Diencephalon (tissue), 1 donor: ENCODE measurements at places on chromosomes 16 and 17. TPM values are rescaled to one million over a fixed set of nuclear protein-coding genes. Genes with fewer than 3 reads are reported as not detected.

Gene FSCN2
- total RNA-seq, result 1.4 TPM

Gene RGS11
- 10.1 TPM for total RNA-seq

Gene DPEP3
- total RNA-seq, result 0.23 TPM

Gene CXCL16
- 1.8 TPM for total RNA-seq

Gene KRTAP2-1
- total RNA-seq, result not detected

Gene NXN
- 20.8 TPM for total RNA-seq

Gene RCVRN
- 0.23 TPM for total RNA-seq

Gene CDRT15L2
- not detected for total RNA-seq

Gene TTLL6
- total RNA-seq, result 0.46 TPM

Gene BAHCC1
- 10.6 TPM for total RNA-seq

Gene KRTAP3-1
- total RNA-seq, result not detected

Gene MPO
- 3.5 TPM for total RNA-seq

Gene PERCC1
- total RNA-seq, result not detected

Gene ANKRD11
- 36.0 TPM for total RNA-seq

Gene SMTNL2
- 5.8 TPM for total RNA-seq

Gene PRR29
- total RNA-seq, result 6.9 TPM

Gene LPO
- total RNA-seq, result 0.23 TPM

Gene KRT33A
- total RNA-seq, result not detected

Gene CSH1
- not detected for total RNA-seq

Gene CES5A
- 0.46 TPM for total RNA-seq

Gene FGF11
- total RNA-seq, result 9.0 TPM

Gene MMP2
- 15.0 TPM for total RNA-seq

Gene FNDC8
- total RNA-seq, result not detected

Gene KRTAP4-6
- not detected for total RNA-seq

Gene GTF3C1
- 81.0 TPM for total RNA-seq

Gene FAM20A
- 3.0 TPM for total RNA-seq

Gene ZNF263
- total RNA-seq, result 36.0 TPM

Gene NEURL4
- total RNA-seq, result 44.3 TPM

Gene PABPN1L
- total RNA-seq, result not detected

Gene PRAC1
- not detected for total RNA-seq

Gene FOXN1
- not detected for total RNA-seq

Gene EARS2
- 39.0 TPM for total RNA-seq

Gene VTN
- 0.69 TPM for total RNA-seq

Gene SLC38A8
- 2.8 TPM for total RNA-seq

Gene TOP2A
- total RNA-seq, result 38.5 TPM

Gene ZMYND15
- total RNA-seq, result 0.23 TPM

Gene TUBB3
- total RNA-seq, result 2,197 TPM

Gene RAB11FIP3
- 33.4 TPM for total RNA-seq

Gene MYH1
- not detected for total RNA-seq

Gene KCNH6
- total RNA-seq, result 0.69 TPM

Gene SLC52A1
- total RNA-seq, result not detected

Gene ARSG
- 15.0 TPM for total RNA-seq

Gene GPR142
- total RNA-seq, result not detected

Gene CCL5
- total RNA-seq, result not detected

Gene BEAN1
- total RNA-seq, result 6.5 TPM

Gene CDH11
- total RNA-seq, result 215 TPM

Gene CDR2L
- 7.2 TPM for total RNA-seq

Gene CACNG4
- 69.9 TPM for total RNA-seq
